ENCODE measurements at places on chromosomes 11 and 22.

- DNase-seq, result no peak
Measured at GRCh38 chr22:29531419-29531818, 22.1 kb downstream of the THOC5 start.

DNA sequence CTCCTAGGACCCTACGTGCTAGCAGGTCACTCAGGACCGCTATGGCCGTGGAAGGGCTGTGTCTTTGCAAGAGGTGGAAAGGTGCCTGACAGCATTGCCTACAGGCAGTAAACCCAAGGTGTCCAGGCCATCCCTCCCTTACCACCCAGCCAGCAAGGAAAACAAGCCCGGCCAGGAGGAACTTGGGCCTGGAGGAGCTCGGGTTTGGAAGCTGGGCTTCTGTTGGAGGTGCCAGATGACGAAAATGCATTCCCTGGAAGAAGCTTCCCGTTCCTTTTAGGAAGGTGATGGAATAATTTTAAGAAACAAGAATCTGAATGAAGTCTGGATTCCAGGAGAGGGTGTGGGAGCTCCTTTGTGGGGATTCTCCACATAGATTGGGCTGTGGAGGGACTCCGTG lies 23.6 kb downstream of the FBLN1 start:
- no peak for DNase-seq

GRCh38 chr11:2569321-2569721 lies 124.5 kb downstream of the KCNQ1 start:
- DNase-seq, result no peak

DNA sequence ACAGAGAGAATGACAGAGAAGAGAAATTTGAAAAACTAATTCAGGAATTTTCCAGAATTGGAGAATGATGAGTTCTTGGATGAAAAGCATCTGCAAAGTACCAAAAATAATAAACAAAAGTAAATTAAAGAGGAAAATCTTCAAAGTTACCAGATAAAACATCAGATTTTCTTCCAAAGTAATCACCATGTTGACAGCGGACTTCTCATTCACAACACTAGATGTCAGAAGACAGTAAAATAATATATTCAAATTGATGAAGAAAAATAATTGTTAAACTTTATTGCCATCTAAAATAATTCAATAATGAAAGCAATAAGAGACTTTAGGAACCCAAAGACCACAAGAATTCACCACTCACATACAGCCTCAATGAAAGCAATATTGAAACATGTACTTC lies 355.2 kb downstream of the DYNC2H1 start:
- DNase-seq, result no peak

DNA sequence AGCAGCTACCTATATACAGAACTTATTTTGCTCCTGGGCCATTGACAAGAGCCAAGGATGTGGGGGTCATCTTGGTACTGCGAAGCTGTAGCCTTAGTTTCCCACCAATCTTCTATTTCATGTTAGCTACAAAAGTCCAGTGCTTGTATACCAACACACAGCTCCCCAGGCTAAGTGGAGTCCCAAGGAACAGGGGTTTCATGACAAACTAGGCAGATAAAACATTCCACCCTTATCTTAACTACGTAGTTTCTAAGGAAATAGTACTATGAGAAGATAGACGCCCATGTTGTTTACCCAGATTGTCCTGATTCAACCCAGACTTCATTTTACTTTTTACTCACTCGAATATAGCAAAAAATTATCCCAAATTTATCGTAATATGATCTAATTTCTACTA lies 218.5 kb downstream of the DYNC2H1 start:
- DNase-seq, result no peak

DNA sequence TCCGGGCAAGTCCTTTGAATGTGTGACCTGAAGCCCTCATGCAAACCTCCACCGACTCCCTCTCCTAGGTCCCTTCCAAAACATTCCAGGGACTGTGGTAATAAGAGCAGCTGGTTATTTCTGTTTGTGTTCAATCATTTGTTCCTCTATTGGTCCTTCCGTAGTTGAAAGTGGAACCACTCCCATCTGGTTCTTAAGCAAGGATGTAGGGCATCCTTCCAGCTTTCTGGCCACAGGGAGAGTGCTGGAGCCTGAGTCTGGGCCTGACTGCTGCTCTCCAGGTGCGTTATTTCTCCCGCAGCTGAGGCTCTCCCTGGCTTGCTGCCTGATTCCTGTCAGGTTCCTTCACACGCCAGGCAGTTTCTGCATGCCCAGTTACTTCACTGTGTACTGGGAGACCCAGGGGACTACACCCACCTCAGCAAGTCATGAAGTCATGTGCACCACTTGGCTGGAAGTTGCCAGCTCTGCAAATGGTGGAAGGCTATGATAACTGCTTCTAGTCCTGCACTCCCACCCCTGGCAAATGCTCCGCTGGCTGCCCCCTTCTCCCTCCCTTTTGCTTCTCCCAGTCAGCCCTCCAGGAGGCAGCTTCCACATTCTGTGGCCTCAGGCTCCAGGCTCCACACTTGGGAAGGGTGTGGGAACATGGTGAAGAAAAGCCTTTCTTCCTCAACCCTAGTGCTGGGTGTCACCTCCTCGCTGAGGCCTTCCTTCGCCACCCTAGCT lies 4.0 kb upstream of the ALX4 start:
- DNase-seq, result no peak

DNA sequence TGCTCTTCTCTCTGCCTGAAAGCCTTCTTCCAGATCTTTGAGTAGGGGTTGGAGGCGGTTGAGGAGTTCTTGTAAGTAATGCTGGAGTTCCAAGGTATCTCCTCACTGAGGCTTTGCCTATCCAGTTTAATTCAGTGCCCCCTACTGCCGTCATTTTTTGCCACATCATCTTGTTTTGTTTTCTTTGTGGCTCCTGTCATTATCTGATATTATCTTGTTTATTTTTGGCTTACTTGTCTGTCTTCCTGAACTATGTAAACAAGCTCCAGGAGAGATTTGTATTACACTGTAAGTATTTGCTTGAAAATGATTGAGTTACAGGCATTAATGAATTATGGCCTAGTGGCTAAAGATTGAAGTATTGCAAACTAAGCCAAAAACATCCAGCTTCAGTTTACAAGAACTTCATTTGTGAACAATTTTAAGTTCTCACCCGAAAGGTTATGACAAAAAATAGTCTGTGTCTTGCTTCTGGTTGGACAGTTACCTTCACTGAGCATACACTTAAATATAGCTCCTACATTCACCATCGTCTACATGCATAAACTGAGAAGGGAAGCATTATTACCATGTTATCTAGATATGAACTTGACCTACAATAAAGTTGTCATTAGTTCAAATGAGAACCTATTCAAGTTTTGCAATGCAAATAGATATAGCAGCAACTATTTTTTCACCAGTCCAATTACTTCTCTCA lies 154.8 kb downstream of the ARHGAP42 start:
- no peak for DNase-seq

- DNase-seq, result no peak
Measured at GRCh38 chr11:62981743-62982142, 3.0 kb downstream of the SLC22A6 start.

- no peak for DNase-seq
Measured at GRCh38 chr22:23137905-23138561, 3.8 kb downstream of the RSPH14 start.

DNA sequence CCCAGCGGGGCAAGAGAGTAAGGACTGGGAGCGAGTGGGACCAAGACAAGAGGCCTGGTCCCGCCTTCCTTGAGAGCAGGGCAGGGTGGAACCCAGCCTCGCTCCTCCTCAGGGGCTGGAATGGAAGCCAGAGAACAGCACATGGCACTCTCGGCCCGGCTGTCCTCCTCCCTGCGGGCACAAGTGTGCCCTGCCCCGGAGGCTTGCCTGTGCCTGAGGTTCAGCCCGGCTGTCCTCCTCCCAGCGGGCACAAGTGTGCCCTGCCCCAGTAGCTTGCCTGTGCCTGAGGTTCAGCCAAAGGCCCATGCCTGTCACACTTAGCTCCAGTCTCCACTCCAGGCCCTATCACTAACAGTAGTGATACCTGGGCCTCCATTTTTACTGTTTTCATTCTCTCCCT lies 24.2 kb downstream of the SULT4A1 start:
- DNase-seq, result no peak

- DNase-seq, result no peak
Measured at GRCh38 chr22:46025225-46025972, 48.4 kb upstream of the WNT7B start.

DNA sequence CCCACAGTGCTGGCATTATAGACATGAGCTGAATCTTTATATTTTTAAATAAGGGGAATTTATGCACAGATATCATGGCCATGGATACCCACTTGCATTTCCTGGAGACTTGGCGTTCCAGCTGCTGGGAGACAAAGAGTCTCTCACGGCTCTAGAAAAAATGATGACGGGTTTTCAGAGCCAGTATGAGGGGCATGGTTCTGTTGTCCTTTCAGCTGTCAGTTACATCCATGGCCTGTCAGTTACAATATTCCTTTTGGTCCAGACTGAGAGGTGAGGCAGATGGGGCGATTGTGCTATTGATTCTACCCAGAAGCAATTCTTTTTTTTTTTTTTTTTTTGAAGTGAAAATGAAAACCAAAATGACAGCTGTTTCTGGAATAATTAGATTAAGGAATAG lies 29.7 kb downstream of the USH1C start:
- DNase-seq, result no peak

GRCh38 chr11:111733611-111734088 lies 32.5 kb downstream of the PPP2R1B start:
- no peak for DNase-seq

Measured in putamen (tissue), 1 donor.